ENCODE measurements at places on chromosomes 1 and 21.

DNA sequence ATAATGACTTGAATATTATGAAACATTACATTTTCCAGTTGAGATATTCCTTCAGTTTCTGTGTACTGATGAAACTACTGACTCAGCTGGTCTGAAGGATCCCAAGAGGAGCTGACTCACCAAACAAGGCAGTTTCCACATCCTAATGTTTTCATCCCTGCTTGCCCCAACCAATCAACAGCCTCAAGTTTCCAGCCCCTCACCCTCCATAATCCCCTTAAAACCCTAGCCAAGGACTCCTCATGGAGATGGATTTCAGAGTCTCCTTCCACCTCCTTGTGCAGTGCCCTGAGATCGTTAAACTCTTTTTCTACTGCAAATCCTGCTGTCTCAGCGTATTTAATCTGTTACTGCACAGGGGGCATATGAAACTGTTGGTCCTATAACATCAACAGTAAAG lies 83.1 kb upstream of the HAO2 start:
- no peak for DNase-seq

GRCh38 chr1:8285103-8285502 lies 32.8 kb upstream of the SLC45A1 start:
- DNase-seq = no peak

DNA sequence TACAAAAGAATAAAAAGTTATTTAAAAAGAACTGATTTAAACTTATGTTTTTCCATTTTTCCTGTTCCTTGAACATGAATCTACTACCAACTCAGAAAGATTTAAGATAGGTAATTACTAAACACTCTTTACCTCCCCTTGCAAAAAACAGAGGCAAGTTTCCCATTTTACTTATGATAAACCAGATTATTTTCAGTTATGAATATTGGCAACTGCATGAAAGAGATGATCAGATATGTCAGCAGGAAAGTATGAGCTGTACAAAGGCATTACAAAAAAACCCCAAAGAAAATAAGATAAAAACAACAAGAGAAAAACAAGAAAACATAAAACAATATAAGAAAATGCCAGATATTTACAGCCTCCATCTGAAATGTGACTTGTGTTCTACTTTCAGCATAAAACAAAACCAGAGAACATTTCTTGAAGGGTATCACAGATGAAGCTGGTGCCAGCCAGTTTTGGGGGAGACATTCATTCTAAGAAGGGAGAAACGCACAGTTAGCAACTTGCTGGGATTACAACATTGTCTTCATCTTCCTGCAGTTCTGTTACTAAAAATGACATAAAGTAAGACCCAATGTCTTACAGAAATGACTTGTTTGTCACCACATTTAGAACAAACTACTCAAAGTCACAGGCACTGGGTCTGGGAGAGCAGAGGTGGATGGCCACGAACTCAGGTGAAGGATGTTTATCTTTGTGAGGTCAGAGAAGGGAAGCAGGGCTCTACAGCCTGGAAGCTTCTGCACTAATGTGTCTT lies 19.1 kb downstream of the ZC3H12A start:
- no peak for DNase-seq

- no peak for DNase-seq
Observed at GRCh38 chr1:8651236-8651890, 166.1 kb downstream of the RERE start.

- DNase-seq = peak; percentile 64
Observed at GRCh38 chr1:204446413-204447111, 34.9 kb upstream of the PPP1R15B start.

- no peak for DNase-seq
Observed at GRCh38 chr1:48082271-48082962, 85.2 kb upstream of the TRABD2B start.

DNA sequence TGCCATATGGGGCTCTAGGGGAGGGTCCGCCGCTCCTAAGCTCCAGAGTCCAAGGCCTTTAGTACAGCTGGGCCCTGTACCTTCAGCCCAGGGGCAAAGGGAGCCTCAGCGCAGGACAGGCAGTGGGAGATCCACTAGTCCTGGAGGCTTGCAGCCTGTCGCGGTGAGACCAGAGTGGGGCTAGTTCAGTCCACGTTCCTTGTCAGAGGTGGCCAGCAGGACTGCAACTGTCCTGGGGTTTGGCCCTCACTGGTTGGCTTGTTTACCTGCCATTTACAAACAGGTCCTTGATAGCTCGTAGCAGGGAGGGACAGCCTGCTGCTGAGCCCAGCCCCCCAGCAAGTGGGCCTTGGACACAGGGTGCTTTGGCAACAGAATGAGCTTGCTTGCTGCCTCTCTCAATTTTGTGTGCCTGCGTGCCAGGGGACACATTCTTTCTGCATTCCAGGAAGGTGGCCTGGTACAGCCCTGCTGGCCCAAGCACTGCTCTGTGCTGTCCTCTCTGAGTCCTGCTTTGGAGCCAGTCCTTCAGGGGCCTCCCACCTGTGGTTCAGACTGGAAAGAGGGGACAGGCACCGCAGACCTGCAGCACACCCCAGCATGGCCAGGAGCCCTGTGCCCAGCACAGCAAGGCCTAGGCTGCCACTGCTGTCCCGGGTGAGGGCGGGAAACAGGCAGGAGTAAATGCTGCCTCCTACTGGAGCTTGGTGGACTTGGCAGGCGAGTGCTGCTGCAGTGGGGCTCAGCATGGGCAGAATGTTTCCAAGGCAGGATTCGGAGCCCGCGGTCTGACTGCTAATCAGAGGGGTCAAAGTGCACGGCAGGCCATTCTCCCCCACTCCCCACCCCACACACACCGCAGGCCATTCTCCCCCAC lies 15.2 kb downstream of the H6PD start:
- DNase-seq = no peak

- no peak for DNase-seq
Observed at GRCh38 chr1:20932437-20932977, 145.4 kb upstream of the HP1BP3 start.

DNA sequence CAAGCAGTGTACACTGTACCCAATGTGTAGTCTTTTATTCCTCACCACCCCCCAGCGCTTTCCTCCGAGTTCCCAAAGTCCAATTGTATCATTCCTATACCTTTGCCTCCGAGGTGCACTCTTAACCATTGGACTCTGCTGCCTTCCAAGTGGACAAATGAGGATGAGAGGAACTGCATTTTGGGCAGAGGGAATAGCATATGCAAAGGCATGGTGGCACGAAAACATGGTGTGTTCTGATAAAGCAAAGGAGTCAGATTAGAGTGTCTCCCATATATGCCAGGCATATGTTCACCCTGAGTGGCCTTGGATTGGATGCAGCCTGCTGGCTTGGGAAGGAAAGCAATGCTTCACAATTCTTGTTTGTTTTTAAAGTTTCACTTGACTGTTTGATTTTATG lies 25.5 kb downstream of the FGGY start:
- DNase-seq = no peak

DNA sequence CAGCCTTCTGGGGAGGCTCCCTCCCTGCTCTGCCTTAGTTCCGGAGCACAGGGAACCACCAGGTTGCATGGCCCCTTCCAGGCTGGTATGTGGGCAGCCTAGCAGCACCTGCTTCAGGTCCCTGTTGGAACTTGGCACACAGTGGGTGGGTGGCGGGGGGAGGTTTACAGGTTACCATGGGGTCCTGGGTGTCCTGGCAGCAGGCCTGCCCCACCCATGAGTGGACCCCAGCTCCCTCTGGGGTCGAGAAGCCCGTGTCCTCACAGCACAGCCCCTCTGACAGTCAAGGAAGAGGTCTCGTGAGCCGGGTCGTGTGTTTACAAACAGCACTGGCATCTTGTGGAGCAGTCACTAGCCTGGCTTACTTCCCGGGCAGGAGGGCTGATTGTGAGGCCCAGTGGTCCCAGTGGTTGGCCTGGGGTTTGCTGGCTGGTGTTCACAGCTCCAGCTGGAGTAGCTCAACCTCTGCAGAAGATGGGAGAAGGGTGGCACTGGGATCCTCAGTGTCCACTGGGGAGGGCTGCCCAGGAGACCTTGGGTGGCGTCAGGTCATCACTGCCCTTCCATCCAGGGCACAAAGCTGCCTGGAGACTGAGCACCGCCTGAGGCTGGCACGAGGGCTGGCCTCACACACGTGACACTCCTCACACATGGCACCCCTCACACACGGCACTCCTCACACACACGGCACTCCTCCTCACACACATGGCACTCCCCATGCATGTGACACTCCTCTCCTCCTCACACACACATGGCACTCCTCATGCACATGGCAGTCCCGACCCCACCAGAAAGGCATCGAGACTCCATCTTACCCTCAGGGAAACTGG lies 100.9 kb downstream of the RIPK4 start:
- no peak for DNase-seq

GRCh38 chr21:37821786-37822450 lies 94.3 kb downstream of the KCNJ6 start:
- DNase-seq = no peak

- no peak for DNase-seq
Observed at GRCh38 chr1:167440345-167440744, 78.0 kb downstream of the CD247 start.

- DNase-seq = peak; percentile 0
Observed at GRCh38 chr1:54229281-54229891, 29.4 kb downstream of the MRPL37 start.

GRCh38 chr1:224873434-224874369 lies 55.8 kb upstream of the DNAH14 start:
- DNase-seq = no peak

DNA sequence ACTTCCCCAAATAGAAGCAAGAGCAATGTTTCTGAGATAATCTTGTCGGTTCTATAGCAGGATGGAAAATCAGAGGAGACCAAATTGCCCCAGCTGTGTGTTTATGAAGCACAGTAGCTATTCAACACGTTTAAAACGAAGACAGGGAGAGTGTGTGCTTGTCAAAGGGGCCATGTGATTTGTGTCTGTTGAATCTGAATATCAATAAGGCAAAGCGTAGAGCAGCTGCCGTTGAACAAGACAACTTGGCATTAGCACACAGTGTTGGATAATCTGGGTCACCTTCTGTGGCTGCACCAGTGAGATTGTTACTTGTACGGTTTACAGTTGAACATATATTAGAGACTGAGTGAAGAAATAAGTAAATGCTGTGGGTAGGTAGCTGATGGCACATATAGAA lies 1.0 kb downstream of the CRB1 start:
- DNase-seq = no peak

GRCh38 chr1:240258910-240259309 lies 167.2 kb downstream of the FMN2 start:
- DNase-seq = no peak

GRCh38 chr1:41813755-41814745 lies 104.7 kb downstream of the HIVEP3 start:
- no peak for DNase-seq

DNA sequence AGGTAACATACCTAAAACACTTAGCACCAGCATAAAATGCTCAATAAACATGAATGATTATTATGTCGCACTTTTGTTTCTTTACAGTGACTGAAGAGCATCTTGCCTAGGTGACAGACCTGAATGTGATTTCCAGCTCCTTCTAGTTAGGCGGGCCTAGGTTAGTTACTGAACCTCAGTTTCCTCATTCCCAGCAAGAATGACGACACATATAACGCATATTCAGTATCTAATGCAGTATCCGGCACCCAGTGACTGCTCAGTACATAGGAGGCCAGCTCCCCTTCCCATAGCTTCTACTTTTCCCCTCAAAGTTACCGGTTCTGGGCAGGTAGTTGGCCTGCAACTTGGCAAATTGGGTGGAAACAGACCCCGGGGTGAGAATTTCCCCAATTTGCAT lies 763 bp downstream of the AUNIP start:
- DNase-seq = no peak
